GM12878 (cell line): ENCODE measurements at places on chromosomes 2 and 18. TPM values are rescaled to one million over a fixed set of nuclear protein-coding genes. Genes with fewer than 3 reads are reported as not detected.

Gene ADRA2B
- polyA plus RNA-seq, result not detected in 2 replicates

Gene BOK
- 0.12 TPM in 1 of 2 replicates, not detected in the other for polyA plus RNA-seq

Gene LRRC30
- polyA plus RNA-seq, result not detected in 2 replicates

Gene C1QL2
- not detected in 2 replicates for polyA plus RNA-seq

Gene PROKR1
- polyA plus RNA-seq, result not detected in 2 replicates

Gene CD226
- 22.7 and 23.5 TPM in 2 replicates for polyA plus RNA-seq

Gene TSPYL6
- not detected in 2 replicates for polyA plus RNA-seq

Gene MOCOS
- 0.25 and 0.51 TPM in 2 replicates for polyA plus RNA-seq

Gene WNT10A
- polyA plus RNA-seq, result 2.4 and 5.3 TPM in 2 replicates

Gene RNF152
- polyA plus RNA-seq, result not detected in 2 replicates

Gene IL1R2
- polyA plus RNA-seq, result 2.2 and 2.3 TPM in 2 replicates

Gene AQP12A
- polyA plus RNA-seq, result not detected in 2 replicates

Gene DSG2
- polyA plus RNA-seq, result 25.2 and 25.4 TPM in 2 replicates

Gene DHRS9
- 0.30 TPM in 1 of 2 replicates, not detected in the other for polyA plus RNA-seq

Gene BCL11A
- 9.9 and 12.8 TPM in 2 replicates for polyA plus RNA-seq

Gene ITGB6
- not detected in 2 replicates for polyA plus RNA-seq
